ENCODE measurements at places on chromosomes 12 and 14.

DNA sequence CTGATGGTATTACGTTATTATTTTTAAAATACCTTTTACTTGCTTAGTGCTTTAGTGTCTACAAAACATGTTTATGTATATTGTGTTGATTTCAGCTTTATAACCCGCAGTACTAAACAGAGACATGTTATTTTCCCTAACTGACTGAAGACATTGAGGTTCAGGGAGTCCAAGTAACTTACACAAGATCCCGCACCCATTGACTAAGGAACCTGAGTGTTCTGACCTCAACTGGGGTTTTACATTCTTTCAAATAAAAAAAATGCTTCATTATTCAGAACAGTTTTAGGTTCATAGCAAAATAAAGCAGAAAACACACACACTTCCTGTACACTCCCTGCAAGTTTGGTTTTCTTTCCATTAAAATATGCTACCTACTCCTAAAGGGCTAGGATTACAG lies 60.4 kb upstream of the METAP2 start:
- no peak for DNase-seq

DNA sequence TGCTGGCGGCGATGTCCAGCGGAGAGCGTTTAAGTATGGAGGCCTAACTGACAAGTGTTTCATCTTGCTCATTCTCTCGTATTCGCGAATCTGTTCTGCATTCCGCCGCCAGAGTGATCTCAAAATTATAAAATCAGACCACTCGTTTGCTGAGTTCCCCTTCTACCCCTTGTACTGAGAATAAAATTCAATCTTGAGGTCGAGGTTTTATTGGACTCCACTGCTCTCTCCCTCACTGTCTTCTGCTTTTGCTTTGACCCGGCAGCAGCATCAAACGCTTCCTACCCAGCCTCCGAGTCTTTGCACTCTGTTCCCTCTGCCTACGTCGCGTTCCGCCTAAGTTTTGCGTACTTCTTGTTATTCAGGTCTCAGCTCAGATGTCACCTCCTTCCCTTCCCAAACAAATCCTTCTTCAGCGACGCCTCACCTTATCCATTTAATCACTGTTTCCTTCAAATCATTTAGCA lies 462 bp downstream of the KNTC1 start:
- no peak for DNase-seq

- no peak for DNase-seq
Observed at GRCh38 chr12:16523951-16524331, 82.0 kb downstream of the LMO3 start.

- DNase-seq = no peak
Observed at GRCh38 chr14:80585506-80585835, 356.1 kb downstream of the CEP128 start.

GRCh38 chr14:31990926-31991572 lies 86.1 kb upstream of the ARHGAP5 start:
- no peak for DNase-seq

DNA sequence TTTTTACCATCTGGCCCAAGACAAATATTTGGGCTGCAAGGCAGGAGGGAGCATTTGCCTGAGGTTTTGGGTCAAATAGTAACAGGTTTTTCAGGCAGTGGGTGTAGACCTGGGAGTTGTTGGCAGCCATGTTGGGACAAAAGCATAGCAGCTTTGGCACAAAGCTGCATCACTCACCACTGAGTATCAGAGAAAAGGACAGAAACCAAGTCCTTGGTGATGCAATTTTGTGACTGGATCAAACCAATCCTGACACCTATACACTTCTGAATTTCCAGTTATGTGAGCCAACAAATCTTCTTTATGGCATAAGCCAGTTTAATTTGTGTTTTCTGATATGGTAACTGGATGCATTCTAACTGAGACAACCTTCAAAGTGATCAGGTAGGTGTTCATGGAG lies 144.8 kb upstream of the KRR1 start:
- no peak for DNase-seq

GRCh38 chr12:118107011-118107410 lies 3.2 kb upstream of the VSIG10 start:
- DNase-seq = no peak

GRCh38 chr12:24754690-24755638 lies 193.9 kb downstream of the BCAT1 start:
- DNase-seq = peak; percentile 25

DNA sequence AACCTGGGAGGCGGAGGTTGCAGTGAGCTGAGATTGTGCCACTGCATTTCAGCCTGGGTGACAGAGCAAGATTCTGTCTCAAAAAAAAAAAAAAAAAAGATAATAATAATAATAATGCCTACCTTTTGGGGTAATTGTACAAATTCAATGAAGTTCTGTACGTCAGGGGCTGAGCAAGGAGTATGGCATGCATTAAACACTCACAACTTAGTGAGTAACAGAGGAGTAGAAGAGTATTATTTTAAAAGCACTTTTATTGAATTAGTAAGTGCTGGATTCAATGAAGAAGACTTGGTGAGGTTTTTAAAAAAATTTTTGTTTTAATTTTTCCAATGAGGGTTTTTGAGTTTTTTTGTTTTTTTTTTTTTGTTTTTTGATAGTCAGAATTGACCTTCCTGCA lies 783.6 kb upstream of the TBX3 start:
- DNase-seq = no peak

- DNase-seq = peak; percentile 4
Observed at GRCh38 chr12:98939350-98939749, 294.3 kb downstream of the APAF1 start.

DNA sequence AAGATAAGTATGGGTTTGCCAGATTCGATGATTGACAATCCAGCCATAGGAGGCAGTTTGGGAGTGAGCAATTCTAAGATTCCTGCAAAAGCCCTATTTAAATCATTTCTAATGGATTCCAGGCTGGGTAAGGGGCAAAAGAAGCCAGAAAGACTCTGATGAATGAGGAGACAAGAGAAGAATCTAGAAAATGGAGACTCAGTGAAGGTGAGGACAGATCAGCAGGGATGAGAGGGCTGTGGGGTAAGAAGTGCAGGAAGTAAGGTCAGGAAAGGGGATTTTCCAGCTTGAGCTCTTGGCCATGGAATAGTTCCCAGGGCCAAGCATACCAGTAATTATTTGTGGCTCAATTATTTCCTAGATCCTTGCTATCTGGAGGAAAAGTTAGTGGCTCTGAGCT lies 87.3 kb downstream of the TMX1 start:
- no peak for DNase-seq

- no peak for DNase-seq
Observed at GRCh38 chr12:61487728-61488127, 772.5 kb upstream of the USP15 start.

- DNase-seq = no peak
Observed at GRCh38 chr12:109310247-109311125, 1.4 kb upstream of the FOXN4 start.

DNA sequence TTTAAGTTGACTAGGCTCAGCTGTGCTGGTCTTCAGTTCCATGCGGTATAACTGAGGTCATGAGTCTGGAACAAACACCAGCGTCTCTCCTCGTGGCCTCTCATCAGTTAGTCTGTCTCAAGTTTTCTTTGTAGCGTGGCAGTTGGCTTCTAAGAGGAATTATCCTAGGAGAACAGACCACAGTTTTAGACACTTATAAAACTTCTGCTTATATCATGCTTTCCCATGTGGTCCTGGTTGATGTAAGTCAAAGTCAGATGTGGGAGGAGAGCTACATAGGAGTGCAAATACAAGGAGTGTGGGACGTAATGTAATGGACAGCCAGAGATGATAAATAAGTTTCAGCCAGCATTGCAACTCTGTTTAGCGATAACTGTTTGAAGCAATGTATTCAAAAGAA lies 14.8 kb downstream of the PLEKHA5 start:
- DNase-seq = no peak

DNA sequence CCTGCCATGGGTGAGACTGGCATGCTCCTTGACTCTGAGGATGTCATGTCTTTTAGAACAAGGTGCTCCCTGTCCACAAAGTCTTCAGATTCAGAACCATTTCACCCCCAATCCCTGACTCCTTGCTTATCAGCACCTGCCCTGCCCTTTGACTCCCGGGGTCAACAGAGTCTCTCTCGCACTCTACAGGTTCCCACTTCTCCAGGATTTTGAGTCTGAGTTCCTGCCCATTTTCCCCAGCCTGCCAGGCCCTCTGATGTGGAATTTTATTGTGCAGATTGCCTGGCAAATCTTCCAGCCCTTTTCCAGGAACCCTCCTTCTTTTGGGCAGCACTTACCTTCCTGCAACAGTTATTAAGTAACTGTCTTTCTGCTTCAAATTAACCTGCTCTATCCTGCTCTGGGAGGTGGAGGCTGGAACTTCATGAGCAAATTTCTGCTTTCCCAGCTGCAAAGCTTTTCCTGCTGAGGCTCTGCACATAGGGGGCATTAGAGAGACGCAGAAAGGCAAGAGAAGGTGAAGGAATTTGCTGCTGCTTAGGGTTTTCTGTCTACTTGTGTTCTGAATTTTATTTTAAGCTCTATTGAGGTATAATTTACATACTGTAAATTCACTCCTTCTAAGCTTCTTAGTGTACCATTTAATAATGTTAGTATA lies 259.1 kb downstream of the PCNX1 start:
- DNase-seq = peak; percentile 38

GRCh38 chr12:117060246-117060928 lies 38.8 kb downstream of the TESC start:
- no peak for DNase-seq

- DNase-seq = peak; percentile 28
Observed at GRCh38 chr12:70849265-70849960, 71.1 kb downstream of the PTPRR start.

DNA sequence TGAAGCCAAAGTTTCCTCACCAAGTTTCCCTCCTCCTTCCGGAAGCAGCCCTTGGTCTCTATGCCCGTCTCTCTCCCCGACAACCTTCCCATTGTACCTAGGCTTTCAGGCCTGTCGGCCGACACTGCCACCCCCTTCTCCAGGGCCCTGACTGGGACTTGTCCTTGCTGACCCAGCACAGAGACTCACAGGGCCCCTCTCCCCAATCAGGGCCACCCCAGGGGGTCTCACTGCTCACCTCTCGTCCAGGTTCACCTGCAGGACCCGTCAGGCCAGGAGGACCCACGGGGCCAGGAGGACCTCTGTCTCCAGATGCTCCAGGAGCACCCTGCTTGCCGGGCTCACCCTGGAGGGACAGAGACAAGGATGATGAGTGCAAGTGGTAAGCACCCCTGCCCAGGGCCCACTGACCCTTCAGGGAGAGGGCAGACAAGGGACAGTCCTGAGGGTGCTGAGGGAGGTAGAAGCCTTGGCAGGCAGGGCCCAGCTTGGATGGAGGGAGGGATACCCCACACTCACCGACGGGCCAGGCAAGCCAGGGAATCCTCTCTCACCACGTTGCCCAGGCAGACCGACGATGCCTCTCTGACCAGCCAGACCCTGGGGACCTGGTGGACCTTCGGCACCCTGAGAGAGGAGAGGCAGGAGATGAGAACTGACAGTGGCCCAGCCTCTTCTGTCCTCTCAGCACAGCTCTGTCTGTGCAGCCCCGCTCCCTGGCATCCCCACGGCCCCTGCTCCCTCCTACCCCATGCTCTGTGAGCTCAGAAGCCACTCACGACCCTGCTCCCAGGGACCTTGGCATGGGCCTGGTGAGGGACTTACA lies 14.6 kb downstream of the TMEM106C start:
- no peak for DNase-seq

DNA sequence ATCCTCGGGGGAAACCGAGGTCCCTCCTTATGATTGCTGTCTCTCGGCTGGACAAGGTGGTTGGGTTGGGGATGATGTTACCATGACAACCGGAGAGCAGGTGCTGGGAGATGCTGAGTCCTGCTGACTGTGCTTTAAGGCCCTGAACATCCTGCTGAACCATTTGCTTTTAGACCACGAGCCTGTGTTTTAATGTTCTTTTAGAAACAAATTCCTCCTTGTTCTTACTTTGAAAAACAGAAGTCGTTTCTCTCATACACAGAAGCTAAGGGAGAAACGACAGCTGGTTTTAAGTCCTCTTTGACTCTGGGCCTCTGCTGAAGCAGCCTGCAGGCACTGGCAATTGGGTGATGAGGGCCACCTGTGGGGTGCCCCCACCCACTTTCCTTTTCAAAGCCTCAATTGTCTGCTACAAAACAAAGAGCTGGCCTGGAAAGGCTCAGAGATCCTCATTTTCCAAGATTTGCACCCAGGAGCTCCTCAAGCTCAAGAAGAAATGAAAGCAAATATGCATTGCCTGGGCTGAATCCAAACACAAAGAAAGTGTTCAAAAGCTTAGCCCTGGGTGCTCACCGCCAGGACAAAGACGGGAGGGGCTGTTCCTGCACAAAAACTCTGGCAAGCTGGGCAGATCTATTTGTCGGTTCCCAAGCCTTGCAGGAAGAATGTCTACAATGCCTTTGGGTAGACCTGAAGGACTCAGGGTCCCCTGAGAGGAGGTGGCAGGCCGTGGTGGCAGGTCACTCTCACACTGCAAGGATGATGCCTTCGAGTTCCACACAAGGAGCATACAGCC lies 90.0 kb upstream of the CLMN start:
- DNase-seq = no peak

DNA sequence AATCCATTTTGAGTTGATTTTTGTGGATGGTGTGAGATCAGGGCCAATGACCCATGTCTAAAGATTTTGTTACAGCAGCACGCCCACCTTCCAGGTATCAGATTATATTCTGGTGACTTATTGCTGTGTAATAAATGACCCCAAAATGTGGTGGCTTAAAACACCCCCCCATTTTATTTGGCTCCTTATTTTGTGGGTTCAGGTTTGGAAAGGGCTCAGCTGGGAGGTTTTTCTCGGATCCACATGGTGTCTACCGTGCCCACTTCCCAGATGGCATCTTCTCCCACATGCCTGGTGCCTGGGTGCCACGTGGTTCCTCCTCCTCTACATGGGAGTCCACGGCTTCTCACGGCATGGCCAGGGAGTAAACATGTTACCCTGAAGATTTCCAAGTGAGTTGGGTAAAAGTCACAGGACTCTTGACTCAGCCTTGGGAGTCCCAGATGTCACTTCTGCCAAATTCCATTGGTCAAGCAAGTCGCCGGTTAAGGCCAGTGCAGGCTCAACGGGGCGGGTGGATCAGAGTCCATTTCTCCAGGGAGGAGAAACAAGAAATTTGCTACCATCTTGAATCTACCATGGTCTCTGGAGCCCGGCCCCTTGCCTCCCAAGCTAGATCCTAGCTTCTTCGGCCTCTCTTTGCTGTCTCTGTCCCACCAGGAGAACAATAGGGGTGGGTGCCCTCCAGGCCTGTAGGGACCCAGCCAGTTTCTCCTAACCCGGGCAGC lies 214.3 kb downstream of the KIF26A start:
- DNase-seq = no peak

- no peak for DNase-seq
Observed at GRCh38 chr12:121765573-121765972, 27.9 kb downstream of the RHOF start.

GRCh38 chr14:64573109-64573508 lies 23.3 kb downstream of the PPP1R36 start:
- peak; percentile 73 for DNase-seq

- no peak for DNase-seq
Observed at GRCh38 chr14:68894123-68894522, 85.0 kb downstream of the ACTN1 start.

GRCh38 chr12:86723326-86723725 lies 467.1 kb upstream of the MGAT4C start:
- no peak for DNase-seq

GRCh38 chr12:120861074-120861795 lies 42.9 kb downstream of the SPPL3 start:
- no peak for DNase-seq

All from right lung (tissue), 10 donors.